Activated effector memory CD4-positive, alpha-beta T cell treated with Interleukin-2 at 50 U/mL for 16 hours (primary cell): ENCODE measurements at places on chromosomes 6 and 20.

- no peak for DNase-seq
Measured at GRCh38 chr6:23953976-23954375, 172.0 kb upstream of the NRSN1 start.

GRCh38 chr6:85995339-85996033 lies 352.8 kb upstream of the SYNCRIP start:
- DNase-seq, result no peak

DNA sequence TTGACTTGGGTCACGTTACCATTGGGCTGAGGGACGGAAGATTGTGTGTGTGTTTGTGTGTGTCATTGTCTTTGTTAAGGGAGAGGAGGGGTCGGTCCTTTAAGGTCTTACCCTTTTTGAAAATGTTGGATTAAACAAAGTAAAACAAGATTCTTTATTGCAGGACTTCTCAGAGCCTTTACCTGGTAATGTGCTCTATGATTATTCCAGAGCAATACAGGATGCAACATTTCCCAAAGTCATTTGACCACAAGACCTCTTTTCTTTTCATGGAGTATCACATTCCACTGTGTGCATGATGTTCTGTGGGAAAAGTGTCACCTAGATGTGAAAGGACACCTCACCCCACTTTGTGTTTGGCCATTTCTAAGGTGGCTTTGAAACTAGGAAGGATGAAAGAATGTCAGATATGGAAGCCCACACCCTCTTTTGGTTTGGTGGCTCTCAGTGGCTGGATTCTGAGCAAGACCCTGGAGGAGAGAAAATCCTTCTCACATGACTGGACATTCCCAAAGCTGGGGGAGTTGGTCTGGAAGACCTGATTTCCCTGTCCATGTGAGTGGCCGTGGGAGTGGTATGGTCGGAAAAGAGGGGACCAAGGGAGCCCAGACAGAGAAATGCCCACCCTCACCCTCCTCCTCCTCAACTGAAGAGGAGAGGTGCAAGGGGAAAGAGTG lies 18.2 kb upstream of the ZNF831 start:
- no peak for DNase-seq

- DNase-seq, result no peak
Measured at GRCh38 chr6:6891949-6892461, 215.8 kb upstream of the RREB1 start.

DNA sequence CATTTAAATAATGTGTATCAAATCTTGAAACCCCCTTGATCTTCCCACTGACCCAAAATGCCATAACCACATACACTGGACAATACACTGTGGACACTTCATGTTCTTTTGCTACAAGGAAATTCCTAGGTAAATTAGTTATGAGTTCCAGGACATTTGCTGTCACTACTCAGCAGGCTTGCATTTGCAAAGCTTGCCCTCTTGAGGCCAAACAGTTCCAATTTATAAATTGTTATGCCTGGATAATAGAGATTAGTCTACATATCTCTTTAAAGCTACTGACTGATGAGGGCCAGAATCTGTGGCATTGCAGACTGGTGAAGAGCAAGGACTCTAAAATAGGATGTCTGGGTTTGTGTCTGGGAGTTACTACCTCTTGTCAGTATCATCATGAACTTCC lies 17.4 kb upstream of the RAB32 start:
- DNase-seq, result no peak

DNA sequence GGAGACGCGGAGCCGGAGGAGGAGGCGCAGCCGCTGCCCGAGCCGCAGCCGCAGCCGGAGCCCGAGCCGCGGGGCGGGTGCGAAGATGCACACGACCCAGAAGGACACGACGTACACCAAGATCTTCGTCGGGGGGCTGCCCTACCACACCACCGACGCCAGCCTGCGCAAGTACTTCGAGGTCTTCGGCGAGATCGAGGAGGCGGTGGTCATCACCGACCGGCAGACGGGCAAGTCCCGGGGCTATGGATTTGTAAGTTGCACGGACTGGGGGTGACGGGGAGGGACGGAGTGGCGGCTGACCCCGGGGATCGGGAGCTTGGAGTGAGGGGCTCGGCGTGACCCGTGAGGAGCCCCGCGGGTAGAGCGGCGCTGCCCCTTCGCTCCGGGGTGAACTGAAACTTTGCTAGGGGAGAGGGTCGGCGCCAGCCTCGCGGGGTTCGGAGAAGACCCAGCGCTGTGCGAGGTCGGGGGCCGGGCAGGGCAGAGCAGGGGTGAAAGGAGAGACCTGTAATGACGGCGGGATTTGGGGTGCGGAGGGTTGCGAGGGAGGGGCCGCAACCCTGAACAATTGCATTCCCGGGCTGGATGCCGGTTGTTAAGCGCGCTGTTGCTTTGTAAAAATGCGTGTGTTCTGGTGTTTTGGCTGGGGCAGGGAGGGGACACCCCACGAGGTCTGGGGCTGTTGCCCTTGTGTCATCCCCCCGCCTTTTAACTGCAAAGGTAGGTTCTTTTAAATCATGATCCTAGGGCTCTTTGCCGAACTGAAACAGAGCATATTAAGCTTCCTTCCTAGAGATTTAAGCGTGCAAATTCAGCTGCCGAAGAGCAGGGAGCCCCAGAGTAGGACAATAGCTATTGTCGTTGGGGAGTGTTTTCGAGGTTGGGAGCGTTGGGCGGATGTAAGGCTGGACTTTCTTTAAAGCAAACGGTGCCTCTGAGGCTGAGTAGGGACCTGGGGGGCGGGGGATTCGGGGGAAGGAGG lies 628 bp downstream of the RBM24 start:
- no peak for DNase-seq

GRCh38 chr6:43867996-43868395 lies 98.0 kb downstream of the VEGFA start:
- no peak for DNase-seq

GRCh38 chr20:10433014-10433622 lies 904 bp downstream of the MKKS start:
- no peak for DNase-seq

DNA sequence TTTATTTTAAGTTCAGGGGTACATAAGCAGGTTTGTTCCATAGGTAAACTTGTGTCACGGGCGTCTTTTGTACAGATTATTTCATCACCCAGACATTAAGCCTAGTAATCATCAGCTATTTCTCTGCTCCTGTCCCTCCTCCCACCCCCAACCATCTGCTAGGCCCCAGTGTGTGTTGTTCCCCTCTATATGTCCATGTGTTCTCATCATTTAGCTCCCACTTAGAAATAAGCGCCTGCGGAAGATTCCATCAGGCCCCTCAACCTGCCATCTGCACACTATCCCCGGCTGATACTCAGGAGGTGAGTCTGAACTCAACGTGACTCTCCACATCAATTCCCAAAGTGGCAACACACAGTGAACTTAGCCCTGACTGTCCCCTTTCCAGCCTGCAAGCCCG lies 228.0 kb upstream of the SYNDIG1 start:
- DNase-seq, result no peak

- no peak for DNase-seq
Measured at GRCh38 chr6:129136751-129137150, 253.8 kb downstream of the LAMA2 start.

DNA sequence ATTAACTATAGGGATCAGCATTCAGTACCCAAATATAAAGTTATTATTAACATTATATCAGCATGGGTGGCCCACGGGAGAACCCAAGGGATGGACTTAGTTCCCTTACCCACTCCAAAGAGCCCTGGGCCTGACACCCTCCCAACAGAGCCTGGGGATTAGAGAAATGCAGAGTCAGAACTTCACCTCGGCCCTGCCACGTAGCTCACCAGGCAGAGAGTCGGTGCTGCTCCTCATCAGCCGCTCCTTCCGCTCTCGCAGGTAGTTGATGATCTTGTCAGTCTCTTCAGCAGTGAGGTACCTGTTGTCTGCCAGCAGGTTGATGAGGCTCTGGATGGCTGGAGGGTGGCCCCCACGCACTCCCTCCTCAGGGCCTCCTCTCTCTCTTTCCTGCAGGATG lies 26.6 kb downstream of the NCOA5 start:
- no peak for DNase-seq

- no peak for DNase-seq
Measured at GRCh38 chr6:156771047-156771446, 6.1 kb upstream of the ARID1B start.

GRCh38 chr6:53961679-53962370 lies 149.4 kb upstream of the MLIP start:
- DNase-seq, result no peak

DNA sequence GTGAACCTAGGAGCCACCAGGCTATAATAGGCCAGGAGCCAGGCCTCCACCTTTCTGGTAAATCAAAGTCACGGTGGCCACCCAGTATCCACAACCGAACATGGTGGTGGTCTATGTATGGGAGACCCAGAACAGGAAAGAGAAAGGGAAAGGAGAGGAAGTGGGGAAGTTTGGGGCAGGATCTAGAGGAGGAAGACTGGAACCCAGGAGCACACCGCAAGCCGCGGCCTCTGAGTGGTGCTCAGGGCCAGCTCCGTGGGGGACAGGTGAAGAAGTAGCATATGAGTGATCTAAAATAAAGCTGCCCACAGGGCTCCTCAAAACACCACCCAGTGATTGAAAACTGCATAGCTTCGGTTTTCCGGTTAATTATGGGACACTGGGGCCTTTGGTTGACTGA lies 214.8 kb downstream of the ZDHHC14 start:
- no peak for DNase-seq

DNA sequence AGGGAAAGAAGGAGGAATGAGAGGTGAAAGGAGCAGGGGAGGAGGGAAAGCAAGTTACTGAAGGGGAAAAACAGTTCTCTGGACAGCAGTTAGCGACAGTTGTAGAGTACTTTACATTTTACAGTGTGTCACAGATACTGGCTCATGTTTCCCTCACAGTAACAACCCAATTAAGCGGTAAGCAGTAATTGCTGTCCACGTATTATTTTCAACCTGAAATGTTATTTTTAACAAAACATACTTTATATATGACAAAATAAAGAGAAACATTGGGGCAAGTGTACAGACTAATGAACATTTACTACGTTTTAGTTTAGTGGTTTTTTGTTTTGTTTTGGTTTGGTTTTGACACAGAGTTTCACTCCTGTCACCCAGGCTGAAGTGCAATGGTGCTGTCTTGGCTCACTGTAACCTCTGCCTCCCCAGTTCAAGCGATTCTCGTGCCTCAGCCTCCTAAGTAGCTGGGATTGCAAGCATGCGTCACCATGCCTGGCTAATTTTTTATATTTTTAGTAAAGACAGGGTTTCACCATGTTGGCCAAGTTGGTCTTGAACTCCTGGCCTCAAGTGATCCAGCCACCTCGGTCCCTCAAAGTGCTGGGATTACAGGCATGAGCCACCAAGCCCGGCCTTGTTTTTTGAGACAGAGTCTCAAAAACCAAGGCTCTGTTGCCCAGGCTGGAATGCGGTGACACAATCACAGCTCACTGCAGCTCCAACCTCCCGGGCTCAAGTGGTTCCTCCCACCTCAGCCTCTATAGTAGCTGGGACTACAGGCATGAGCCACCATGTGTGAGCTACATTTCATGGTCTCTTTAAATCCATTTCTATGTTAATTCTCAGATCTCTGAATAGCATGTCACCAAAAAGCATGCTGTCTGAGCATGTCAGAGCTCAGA lies 22.6 kb upstream of the BTN3A2 start:
- no peak for DNase-seq

DNA sequence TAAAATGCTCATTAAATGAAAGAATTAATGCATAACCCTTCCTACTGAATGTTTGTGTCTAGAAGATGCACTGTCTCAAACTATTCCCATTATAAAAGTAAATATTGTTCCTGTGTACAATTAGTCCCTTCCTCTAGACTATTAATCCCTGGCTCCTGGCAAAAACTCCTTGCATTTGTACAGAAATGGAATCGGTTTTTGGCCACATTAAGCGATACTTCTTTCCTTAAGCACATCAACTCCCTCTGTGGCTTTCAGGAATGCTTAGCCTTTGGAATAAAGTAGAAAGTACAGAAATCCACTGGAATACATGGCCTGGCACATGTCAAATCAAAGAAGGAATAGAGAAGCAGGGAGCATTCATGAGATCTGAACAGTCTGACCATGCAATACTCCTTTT lies 179.8 kb downstream of the GMPR start:
- DNase-seq, result no peak

DNA sequence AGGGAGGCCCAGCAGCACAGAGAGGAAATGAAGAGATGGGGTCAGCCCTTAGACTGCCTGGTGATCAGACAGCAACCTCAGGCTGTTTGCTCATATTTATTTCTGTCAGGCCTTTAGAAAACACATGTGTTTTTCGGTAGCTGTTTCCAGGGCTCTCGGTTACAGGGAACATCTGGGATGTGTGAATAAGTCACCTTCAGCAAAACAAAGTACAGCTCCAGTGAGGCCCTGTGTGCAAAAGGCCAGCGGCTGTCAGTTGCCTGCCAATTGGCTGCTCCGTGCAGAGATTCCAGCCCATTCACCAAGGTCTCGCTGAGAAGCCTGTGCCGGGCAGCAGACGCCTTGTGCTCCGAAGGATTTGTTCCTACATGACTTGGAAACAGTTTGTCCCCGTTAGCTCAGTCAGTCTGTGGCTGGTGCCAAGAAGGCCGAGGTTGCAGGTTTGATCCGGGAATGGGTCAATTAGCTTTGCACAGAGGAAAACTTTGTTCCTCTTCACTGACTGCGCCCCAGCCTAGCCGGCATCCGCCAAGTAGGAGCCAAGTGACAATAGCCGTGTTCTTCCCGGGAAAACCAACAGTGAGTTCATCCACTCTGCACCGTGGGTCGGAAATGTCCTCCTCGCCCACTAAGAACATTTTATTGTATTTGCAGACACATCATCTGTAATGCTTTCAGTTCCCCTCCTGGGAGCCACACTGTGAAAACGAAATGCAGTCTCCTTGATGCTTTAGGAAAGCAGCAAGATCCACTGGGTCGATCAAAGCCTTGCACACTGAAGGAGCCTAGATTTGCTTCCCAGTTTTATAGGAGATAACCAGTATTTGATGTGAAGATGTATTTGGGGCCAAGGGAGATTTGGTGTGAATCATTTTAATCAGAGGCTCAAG lies 315.4 kb upstream of the CDYL start:
- no peak for DNase-seq

DNA sequence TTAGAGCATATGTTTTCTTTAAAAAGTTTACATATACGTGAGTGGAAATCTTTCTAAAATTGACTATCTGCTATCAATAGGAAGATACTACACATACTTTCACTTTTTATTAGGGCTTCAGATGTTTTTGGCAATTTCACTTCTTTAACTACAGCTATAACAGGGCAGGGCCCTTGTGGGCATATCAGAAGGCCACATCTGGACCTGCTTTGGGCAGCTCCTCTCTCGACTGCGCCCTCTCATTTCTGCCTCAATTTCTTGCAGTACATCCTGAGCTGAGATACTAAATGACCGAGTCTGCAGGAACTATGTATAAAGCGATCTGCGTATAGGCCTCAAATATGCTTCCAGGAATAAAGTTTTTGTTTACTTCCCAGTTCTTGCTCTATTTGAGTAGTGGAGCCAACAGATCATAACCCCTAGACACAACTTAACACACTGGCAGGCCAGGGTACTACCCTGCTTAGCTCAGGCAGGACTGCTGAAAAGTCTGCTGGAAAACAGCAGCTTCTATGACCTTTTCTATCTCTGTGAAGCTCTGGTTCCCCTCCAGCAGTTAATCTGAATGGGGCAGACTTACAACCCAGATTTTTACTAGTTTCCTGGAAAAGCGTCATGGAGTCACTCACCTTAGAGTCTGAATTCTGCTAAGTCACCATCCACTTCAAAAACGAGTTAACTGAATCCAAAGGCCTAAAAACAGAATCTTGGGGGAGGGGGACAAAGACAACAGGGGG lies 12.7 kb downstream of the GCLC start:
- DNase-seq, result no peak

- no peak for DNase-seq
Measured at GRCh38 chr6:21666853-21667681, 73.5 kb downstream of the SOX4 start.

GRCh38 chr20:48052475-48052835 lies 267.2 kb upstream of the SULF2 start:
- DNase-seq, result no peak
